Left renal cortex interstitium (tissue), 4 donors: ENCODE measurements at places on chromosomes 11 and 22. TPM values are rescaled to one million over a fixed set of nuclear protein-coding genes. Genes with fewer than 3 reads are reported as not detected.

P2RY6 gene
- polyA plus RNA-seq: 1.2 TPM

DNA sequence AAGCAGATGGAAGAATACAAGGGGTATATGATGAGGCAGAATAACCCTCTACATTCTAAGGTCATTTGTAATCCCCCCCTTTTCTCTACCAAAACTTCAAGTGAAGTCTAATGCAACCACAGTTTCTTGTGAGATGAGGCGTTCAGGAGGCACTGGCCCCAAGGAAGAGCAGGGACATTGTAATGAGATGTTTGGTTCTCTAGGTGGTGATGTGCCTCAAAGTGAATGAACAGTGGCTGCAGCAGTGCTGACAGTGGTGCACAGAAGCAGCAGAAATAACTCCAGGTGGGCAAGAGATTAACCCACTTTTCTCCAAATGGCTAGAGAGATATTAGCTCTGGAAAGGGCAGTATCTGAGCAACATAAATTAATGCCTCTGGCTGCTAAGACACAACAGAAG is 33.8 kb downstream of the PDGFD start:
- no peak for DNase-seq

DSCAML1 gene
- polyA plus RNA-seq: 4.0 TPM

TSSK2 gene
- not detected for polyA plus RNA-seq

SYT7 gene
- 4.9 TPM for polyA plus RNA-seq

GRCh38 chr11:1350086-1350725 is 39.5 kb upstream of the BRSK2 start:
- DNase-seq: no peak
